Stimulated activated CD8-positive, alpha-beta memory T cell treated with anti-CD3 and anti-CD28 coated beads, Interleukin-12 subunit alpha, Interleukin-12 subunit beta, amount 100 ng/mL, for 4 hours (primary cell): ENCODE measurements at places on chromosomes 6 and 20.

DNA sequence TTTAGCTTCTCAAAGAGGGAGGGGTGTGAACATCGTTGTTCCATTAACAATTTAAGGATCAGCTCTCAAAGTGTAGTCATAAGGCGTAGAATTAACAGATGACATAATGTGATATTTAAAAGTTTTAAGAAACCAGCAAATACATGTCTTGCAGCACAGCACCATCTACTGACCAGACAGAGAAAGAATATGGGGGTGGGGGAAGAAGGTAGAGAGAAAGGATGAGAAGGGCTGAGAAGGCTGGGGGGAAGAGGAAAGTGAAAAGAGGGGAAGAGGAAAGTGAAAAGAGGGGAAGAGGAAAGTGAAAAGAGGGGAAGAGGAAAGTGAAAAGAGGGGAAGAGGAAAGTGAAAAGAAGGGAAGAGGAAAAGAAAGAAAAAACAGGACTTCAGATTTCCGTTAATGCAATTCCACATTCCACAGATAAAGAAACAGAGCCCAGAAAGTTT lies 80.9 kb downstream of the HAO1 start:
- no peak for DNase-seq

DNA sequence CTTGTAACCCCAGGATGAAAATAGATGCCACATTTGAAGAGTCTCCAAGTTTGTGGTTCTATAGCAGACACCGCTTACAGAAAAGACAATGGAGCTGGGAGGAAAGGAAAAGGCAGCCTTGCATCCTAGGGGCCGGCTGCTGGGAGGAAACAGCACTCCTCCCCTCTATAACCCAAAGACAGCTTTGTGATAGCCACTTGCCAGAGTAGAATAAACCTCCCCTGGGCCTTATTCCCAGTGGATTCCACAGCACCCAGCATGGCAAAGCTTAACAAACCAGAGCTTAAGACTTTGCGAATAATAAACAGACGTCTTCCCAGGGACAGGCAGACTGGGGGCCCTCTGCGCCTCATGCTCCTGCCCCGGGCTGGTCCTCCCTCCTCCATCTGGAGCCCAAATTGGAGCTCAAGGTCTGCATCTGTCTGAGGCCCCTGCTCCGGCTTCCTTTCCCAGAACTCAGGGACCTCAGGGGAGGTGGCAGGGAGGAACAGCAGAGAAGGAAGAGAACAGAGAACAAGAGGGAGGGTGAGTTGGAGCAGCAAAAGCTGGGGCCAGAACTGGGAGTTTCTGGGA lies 8.8 kb upstream of the TAF8 start:
- DNase-seq, result no peak

DNA sequence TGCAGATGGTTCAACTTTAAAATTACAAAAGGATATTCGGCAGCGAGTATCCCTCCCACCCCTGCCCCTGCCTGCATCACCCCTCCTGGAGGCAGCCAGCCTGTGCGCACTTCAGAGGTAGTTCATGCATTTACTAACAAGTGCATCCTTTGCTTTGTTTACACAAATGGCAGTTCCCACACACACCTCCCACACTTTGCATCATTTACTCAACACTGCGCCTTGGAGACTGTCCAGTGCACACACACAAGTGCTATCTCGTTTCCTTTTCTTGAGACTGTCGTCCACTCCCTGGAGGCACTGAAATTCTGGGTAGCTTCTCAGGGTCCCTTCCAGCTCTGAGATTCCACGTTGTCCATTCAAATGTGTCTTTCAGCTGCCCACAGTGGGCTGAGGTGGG lies 53.1 kb upstream of the VSX1 start:
- DNase-seq, result no peak

GRCh38 chr6:149683256-149683859 lies 34.5 kb downstream of the LATS1 start:
- no peak for DNase-seq
